Effector memory CD8-positive, alpha-beta T cell (primary cell): ENCODE measurements at places on chromosomes 3 and 15.

DNA sequence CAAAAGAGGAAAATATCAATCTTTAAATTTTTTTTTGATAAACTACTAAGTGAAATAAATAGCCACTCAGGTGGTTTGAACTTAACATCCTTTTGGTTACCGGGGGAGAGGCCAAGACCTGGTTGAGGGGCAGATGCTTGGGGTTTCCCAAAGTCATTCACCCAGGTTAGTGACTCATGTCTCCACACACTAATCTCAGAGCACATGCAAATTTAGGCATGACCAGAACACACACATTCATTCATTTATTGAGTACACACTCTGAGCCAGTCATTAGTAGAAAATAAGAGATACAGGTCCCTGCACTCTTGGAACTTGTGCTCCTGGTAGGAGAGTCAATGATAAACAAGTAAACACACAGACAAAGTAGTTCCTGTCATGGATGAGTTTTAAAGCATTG lies 7.3 kb downstream of the ILDR1 start:
- peaks cover 3% of the 10 kb centered on the region for H3K36me3 ChIP-seq
- H3K27ac ChIP-seq: no peak overlapping the region
- H3K27me3 ChIP-seq: peaks cover 45% of the 10 kb centered on the region
- DNase-seq: no peak
- no peak overlapping the region for H3K4me3 ChIP-seq

- no peaks in the 10 kb centered on the region for H3K27me3 ChIP-seq
- no peak overlapping the region for H3K27ac ChIP-seq
- H3K36me3 ChIP-seq: no peaks in the 10 kb centered on the region
- no peak for DNase-seq
- no peak overlapping the region for H3K4me3 ChIP-seq
These were observed 685.7 kb downstream of the MECOM start for GRCh38 chr3:168977716-168978374.

- peaks cover 9% of the 10 kb centered on the region for H3K27me3 ChIP-seq
- peak overlapping the region; percentile 51 for H3K4me3 ChIP-seq
- H3K4me1 ChIP-seq: peaks cover 9% of the 10 kb centered on the region
- peak overlapping the region; percentile 83 for H3K27ac ChIP-seq
- no peak for DNase-seq
These were observed 50.8 kb downstream of the CRYBG3 start for GRCh38 chr3:97872525-97873042.

DNA sequence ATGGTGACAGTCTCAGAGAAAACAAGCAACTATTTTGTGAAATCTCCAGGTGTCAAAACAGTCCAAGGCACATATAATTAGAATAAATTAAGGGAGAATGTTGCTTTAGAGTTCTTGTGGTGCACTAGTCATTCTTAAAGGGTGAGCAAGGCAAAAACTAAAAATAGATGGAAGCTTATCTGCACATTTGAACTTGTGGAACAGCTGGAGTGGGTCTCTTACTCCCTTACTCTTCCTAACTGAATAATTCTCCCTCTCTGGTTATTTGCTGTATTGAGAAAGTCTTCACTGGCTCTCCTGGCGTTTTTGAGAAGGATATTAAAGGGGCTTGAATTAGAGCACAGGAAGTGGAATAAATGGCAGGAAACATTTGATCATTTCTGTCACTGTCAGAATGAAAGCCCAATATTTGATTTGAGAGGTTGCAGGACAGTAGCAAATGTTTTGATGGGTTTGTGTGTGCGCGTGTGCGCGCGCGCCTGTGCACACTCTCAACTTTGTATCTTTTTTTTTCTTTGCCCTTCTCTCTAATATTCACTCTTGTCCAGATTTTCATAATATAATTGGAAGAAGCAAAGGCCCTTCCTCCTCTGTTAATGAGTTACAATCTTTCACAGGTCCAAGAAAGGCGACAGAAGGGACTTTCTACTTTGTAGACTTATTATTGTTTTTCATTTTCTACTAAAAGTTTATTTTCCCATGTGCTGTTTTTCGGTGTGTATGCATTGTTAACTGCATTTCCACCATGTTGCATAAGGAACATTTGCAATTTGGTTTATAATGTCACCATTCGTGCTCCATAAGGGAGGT lies 40.9 kb downstream of the AKAP13 start:
- H3K27me3 ChIP-seq: no peaks in the 10 kb centered on the region
- H3K36me3 ChIP-seq: no peaks in the 10 kb centered on the region
- H3K4me1 ChIP-seq: peaks cover 46% of the 10 kb centered on the region
- H3K4me3 ChIP-seq: no peak overlapping the region
- no peak overlapping the region for H3K27ac ChIP-seq

DNA sequence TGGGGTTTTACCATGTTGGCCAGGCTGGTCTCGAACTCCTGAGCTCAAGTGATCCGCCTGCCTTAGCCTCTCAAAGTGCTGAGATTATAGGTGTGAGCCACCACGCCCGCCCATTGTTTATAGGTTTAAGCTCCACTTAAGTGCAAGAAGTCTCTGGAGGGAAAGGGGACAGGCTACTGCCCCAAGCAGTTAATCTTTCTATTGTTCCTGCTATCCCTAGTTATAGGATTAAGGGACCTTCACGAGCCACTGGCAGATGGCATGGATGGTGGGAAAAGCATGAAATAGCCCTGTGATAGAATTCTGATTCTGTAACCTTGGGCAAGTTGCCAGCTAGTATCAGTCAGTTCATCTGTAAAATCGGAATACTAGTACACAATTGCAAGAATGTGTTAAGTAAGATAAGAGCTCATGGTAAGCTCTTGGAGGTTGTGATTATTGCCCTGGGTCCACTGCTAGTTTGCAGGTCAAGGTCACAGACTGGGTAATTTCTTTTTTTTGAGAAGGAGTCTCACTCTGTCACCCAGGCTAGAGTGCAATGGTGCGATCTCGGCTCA lies 5.3 kb upstream of the RBPMS2 start:
- H3K27ac ChIP-seq: no peak overlapping the region
- no peak overlapping the region for H3K4me3 ChIP-seq
- H3K27me3 ChIP-seq: peaks cover 13% of the 10 kb centered on the region

DNA sequence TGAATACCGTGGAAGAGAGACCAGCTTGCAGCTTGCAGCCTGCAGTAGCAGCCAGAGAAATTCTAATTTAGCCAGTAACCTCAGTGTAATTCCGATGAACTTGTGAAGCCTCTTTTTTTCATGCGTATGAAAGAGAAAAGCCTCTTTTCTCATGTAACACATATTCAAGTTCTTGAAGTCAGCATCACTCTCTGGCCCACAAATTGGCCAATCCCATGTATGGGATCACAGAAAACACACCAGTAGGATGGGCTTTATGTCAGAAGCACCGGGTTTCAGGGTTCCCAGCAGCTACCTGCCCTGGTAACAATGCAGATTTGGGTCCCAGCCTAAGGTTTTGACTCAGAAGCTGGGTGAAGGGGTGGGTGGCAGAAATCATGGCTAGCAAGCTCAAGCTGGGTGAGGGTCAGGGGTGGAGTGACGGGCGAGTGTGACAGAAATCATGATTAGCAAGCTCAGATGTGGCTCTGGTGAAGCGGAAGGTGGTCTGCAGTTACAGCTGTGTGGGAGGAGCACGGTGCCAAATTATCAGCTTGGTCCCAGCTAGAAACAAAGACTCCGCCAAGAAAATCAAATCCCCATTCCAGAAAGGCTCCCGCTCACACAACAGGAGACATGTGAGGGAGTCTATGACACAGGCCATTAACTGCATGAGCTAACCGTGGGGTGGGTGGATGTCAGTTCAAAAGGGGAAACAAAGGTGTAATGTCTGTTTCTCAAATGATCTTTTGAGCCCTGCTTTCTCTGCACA lies 86.6 kb downstream of the SNRK start:
- no peak for DNase-seq
- no peaks in the 10 kb centered on the region for H3K27me3 ChIP-seq
- H3K36me3 ChIP-seq: peaks cover 4% of the 10 kb centered on the region
- H3K4me3 ChIP-seq: peak overlapping the region; percentile 17
- H3K27ac ChIP-seq: peak overlapping the region; percentile 68

DNA sequence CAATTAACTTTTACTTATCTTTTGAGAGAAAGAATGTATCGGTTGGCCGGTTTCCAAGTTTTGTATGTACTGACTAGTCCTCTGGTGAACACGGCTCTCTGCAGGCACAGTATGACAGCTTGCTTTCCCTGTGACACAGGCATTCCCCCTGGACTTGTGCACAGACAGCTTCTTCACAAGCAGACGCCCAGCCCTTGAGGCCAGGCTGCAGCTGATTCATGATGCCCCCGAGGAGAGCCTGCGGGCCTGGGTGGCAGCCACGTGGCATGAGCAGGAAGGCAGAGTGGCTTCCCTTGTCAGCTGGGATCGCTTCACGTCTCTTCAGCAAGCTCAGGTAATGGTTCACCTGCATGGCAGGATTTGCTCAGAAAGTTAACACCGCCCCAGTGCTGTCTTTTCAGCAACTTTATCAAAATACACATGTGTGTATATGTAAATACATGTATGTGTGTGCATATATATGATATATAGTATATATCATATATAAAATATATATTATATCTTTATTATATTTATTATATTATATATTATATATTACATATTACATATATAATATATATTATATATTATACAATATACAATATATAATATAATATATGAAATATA lies 25.5 kb downstream of the FAN1 start:
- no peak overlapping the region for H3K4me3 ChIP-seq
- peaks cover 33% of the 10 kb centered on the region for H3K36me3 ChIP-seq
- H3K27ac ChIP-seq: no peak overlapping the region
- H3K27me3 ChIP-seq: no peaks in the 10 kb centered on the region
- DNase-seq: no peak

DNA sequence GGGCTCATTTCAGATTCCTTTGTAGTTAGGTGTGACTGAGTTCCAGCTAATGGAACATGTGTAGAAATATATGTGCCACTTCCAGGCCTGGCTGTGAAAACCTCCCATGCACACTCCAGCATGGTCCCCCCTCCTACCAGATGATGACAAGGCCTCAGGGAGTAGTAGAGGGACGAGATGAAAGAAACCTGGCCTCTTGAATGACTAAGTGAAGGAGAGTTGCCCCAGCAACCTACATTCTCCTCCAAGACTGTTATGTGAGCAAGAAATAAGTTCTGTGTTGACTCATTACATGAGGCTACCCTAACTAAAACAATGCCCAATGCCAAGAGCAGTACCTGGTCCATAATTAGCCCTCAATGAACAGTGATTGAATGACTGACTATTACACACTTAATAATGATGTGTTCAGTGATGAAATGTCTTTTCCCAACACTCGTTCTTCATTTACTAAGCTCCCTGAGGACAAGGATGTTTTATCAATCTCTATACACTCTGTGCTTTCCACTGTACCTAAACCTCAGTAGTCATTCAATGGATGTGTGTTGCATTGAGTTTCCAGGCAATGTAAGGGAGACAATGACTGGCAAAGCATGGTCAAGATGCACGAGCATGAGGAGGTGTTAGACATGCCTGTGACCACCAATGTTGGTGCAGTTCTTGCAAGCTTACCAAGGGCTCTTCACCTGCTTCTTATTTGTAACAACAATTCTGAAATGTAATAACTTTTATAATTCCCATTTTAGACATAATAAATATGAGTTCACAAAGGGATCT lies 62.0 kb upstream of the BCL6 start:
- peak overlapping the region; percentile 20 for H3K27ac ChIP-seq
- H3K27me3 ChIP-seq: no peaks in the 10 kb centered on the region
- peaks cover 16% of the 10 kb centered on the region for H3K4me1 ChIP-seq
- no peak overlapping the region for H3K4me3 ChIP-seq
- no peaks in the 10 kb centered on the region for H3K36me3 ChIP-seq

DNA sequence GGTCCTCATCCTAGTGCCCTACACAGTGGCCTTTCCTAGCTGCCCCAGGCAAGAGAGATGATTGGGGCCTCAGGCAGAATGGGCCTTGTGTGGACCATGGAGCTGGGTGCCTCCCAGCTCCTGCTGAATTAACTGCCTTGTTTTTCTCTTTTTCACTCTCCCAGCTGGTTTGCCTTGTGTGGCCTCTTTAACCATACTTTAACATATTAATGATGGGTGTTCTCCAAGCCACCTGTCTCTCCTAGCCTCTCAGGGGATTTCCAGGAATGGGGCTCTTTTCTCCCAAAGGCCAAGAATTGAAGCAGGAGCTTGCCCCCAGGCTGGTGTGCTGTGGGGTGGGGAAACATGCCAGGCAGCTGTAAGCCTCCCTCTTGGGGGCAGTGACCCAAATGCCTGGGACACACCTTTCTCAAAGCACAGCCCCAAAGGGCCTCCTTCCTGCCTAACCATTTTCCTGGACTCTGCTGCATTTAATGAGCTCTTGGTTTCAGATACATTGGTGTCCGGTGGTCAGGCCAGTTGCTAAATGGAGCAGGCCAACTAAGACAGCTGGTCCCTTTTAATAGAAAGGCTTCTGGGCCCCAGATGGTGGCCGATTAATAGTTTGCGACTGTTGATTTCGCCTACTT lies 5.6 kb downstream of the ALPK3 start:
- H3K4me3 ChIP-seq: no peak overlapping the region
- H3K4me1 ChIP-seq: peaks cover 3% of the 10 kb centered on the region
- H3K36me3 ChIP-seq: no peaks in the 10 kb centered on the region
- H3K27ac ChIP-seq: no peak overlapping the region
- H3K27me3 ChIP-seq: no peaks in the 10 kb centered on the region

DNA sequence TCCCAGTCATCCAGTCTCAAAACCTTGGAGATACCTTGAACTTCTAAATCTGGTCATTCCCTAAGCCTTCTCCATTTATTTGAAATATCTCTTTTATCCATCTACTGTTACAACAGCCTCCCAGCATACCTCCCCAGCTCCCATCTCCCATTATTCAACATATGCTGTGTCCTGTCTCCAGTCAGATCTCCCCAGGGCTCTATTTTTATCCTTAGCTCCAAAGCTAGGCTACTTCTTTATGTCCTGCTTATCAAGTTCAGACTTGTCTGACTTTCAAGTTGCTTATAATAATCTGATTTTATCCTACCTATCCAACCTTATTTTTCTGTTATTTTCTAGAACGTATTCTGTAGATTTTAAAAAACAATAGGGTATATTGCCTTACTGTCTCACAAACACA lies 44.2 kb downstream of the IQGAP1 start:
- peaks cover 36% of the 10 kb centered on the region for H3K36me3 ChIP-seq
- H3K4me3 ChIP-seq: no peak overlapping the region
- H3K27me3 ChIP-seq: no peaks in the 10 kb centered on the region
- H3K4me1 ChIP-seq: peaks cover 25% of the 10 kb centered on the region

- no peak for DNase-seq
- no peak overlapping the region for H3K4me3 ChIP-seq
- H3K36me3 ChIP-seq: no peaks in the 10 kb centered on the region
- H3K4me1 ChIP-seq: no peaks in the 10 kb centered on the region
- H3K27ac ChIP-seq: no peak overlapping the region
These were observed 86.0 kb upstream of the LPP start for GRCh38 chr3:188067932-188068331.

DNA sequence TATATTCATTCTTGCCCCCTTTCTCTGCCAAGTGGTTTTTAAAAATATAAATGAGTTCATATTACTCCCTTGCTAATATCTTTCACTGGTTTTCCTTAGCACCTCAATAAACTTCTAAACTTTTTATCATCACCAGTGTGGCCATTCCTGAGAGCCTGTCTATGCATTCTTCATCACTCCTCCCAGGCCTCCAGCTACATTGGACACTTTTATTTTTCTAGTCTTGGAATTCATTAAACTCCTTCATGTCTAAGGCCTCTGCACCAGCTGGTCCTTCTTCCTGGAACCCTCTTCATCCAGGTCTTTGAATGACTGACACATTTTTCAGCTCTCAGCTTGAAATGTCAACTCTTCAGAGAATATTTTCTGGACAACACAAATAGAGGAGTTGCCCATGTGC lies 120.4 kb upstream of the P2RY1 start:
- no peaks in the 10 kb centered on the region for H3K4me1 ChIP-seq
- H3K27me3 ChIP-seq: no peaks in the 10 kb centered on the region
- no peak overlapping the region for H3K4me3 ChIP-seq
- DNase-seq: no peak

- DNase-seq: peak; percentile 18
- peaks cover 29% of the 10 kb centered on the region for H3K36me3 ChIP-seq
- H3K4me1 ChIP-seq: peaks cover 14% of the 10 kb centered on the region
- peaks cover 10% of the 10 kb centered on the region for H3K27me3 ChIP-seq
- H3K4me3 ChIP-seq: peak overlapping the region; percentile 10
These were observed 97.5 kb downstream of the BDH1 start for GRCh38 chr3:197458179-197458707.
